ENCODE measurements at places on chromosomes 4 and X. TPM values are rescaled to one million over a fixed set of nuclear protein-coding genes. Genes with fewer than 3 reads are reported as not detected.

DNA sequence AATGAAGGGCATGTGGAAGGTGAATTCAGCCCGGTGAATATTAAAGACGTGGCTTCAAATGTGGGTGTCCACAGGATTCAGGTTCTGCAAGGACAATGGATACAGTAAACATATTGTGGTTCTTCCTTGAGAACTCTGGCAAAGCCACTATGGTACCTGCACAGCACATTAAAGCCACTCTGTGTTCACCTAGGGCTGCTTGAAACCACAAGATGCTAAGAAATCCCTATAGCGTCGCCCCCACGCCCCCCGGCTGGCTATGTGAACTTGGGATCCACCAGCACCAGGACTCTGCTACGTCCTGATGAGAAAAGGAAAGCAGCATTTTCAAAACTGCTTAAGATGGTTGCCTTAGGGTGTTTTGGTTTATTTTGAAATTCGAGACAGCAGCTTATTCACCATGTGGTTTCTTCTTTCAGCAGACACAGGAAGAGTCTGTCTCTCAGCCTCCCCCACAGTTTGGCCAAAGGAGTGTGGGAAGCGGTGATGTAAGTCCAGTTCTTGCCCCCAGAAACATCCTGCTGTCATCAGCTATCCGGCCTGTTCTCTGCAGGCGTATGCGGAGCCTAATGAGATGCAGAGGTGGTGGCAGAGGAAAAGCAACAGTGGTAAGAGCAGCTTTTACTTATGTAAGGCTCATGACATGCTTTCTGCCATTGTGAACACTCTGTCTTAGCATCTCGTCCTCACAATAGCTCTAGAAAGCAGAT lies 111.5 kb downstream of the AFAP1 start:
- DNase-seq, result peak; percentile 84

DNA sequence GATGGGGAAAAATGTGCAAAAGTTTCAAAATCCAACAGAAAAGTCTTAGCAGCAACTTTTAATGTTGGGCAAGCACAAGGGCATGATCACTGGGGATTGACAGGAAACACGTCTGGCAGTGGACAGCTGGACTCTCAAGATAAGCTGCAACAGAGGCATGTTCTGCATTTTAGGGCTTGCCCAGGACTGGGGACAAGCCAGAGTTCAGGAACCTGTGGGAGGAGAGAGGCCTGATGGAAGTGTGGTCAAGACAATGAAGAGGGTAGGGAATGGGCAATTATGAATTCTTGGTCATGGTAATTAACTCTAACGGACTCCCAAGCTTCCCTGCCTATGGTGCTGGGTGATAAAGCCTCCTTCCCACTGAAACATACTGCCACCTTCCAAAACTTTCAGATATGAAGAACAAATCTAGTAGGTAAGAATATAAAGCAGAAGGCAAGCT lies 48.4 kb downstream of the ANXA3 start:
- DNase-seq, result no peak

DNA sequence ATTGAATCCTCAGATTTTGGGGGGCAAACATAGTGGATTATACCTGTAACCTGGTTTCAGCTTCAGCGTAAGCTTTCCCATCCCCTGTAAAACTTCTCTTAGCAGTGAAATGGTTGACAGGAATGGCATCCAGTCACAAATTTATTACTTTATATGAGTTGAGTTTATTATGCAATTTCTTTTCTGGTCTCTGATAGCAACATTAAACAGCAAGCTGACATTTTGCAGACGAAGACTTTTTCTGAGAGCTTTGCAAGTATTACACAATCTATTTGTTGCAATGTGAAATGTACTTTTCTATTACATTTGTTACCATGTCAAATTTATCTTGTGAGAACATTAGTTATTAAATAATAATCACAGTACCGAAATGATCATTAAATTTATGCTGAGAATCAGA lies 60.6 kb downstream of the GSPT2 start:
- no peak for DNase-seq

DNA sequence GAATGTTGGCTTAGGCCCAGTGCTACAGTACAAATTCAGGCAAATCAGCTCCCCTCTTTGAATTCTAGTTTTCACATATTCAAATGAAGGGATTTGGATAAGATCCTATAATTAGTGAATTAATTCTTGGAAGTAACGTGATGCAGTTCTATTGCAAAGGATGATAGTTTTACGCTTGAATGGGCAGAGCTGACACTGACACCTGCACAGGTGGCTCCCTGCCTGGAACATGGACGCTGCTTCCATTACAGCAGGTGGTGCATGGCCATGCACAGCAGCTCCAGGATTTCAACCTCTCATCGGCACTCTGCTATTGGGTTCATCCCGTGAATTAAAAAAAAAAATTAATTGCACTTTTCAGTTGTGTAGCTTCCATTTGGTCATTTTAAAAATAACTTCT lies 28.4 kb upstream of the RPS6KA6 start:
- DNase-seq, result no peak

DNA sequence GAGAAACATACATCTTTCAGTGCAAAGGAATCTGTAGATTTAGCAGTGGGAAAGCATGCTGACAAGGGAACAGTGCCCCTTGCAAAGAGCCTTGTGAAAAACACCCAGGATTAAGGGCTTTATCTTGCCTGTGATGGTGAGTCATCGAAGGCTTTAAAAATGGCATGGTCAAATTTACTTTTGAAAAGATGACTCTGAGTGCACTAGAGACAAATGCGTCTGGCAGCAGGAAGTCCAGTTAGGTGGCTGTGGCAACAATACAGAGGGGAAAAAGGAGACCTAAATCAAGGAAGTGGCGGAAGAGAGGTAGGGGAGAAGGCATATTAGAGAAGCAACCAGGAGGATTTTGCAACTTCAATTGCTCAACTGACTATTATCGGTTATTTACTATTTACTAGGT lies 472.6 kb upstream of the CPEB2 start:
- DNase-seq, result no peak

- DNase-seq, result peak; percentile 84
These were observed 27.8 kb downstream of the ELF4 start for GRCh38 chrX:130082244-130083106.

GRCh38 chrX:356385-357034 lies 30.2 kb downstream of the PPP2R3B start:
- no peak for DNase-seq

- no peak for DNase-seq
These were observed 50.3 kb downstream of the ARHGAP10 start for GRCh38 chr4:147782087-147782781.

GRCh38 chr4:85869181-85869580 lies 394.2 kb downstream of the ARHGAP24 start:
- no peak for DNase-seq

GRCh38 chr4:19455850-19456602 lies 795.7 kb upstream of the SLIT2 start:
- no peak for DNase-seq

DNA sequence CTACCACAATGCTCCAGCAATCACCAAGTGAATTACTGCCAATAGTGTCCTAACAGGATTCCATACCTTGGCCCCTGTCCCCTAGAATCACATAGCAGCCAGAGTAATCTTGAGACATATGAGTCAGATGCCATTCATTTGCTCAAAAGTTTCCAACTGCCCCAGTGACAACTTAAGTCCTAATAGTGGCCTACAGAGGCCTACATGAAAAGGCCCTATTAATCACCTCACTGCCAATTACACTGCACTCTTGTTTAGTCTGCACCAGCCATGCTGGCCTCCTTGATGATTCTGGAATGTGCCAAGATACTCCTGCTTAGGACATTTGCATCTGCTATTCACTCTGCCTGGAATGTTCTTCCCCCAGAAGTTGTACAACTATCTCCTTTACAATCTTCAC lies 130.7 kb downstream of the NR3C2 start:
- no peak for DNase-seq

GRCh38 chr4:56908206-56909085 lies 746 bp downstream of the REST start:
- peak; percentile 82 for DNase-seq

GRCh38 chr4:152525878-152526277 lies 10.0 kb downstream of the FBXW7 start:
- no peak for DNase-seq

GRCh38 chr4:169988252-169988651 lies 37.9 kb downstream of the MFAP3L start:
- no peak for DNase-seq

GRCh38 chr4:117421706-117422105 lies 336.3 kb upstream of the TRAM1L1 start:
- DNase-seq, result no peak

Gene DOCK11
- total RNA-seq, result 3.8 TPM

Gene RIBC1
- total RNA-seq, result 0.81 TPM

Gene ATP6AP2
- 43.7 TPM for total RNA-seq

Gene SHROOM3
- total RNA-seq, result 25.0 TPM

Gene ASMT
- total RNA-seq, result not detected

Gene UGT2B10
- total RNA-seq, result not detected

Gene GRSF1
- 83.5 TPM for total RNA-seq

Gene SRPX
- 57.3 TPM for total RNA-seq

Gene ATP2B3
- total RNA-seq, result 0.16 TPM

Gene SRD5A3
- total RNA-seq, result 7.3 TPM

Gene GPRIN3
- total RNA-seq, result 7.3 TPM

Gene TRO
- 4.6 TPM for total RNA-seq

Measured in cardiac septum (tissue), 1 donor.